ENCODE measurements at places on chromosomes 5 and 9.

GRCh38 chr5:68265347-68265746, 49.8 kb downstream of the PIK3R1 start:
- DNase-seq = no peak

DNA sequence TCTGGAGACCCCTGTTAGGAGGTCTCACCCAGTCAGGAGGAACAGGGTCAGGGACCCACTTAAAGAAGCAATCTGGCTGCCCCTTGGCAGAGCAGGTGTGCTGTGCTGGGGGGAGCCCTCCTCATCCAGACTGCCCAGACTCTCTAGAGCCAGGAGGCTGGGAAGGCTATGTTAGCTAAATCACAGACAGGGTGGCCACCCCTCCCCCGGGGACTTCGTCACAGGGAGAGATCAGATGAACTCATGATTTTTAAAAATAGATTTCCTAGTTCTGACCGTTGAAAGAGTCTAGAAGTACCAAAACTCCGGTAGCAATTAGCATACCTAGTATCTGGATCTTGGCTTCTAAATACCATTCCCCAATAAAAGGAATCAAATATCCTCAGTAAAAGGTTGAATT, 35.0 kb upstream of the FOXB2 start:
- DNase-seq = no peak

- DNase-seq = no peak
These were observed 973 bp downstream of the PLPPR1 start for GRCh38 chr9:101029315-101030085.

GRCh38 chr5:121053055-121053985, 589.2 kb downstream of the PRR16 start:
- DNase-seq = no peak

GRCh38 chr5:123795688-123796087, 283.7 kb downstream of the CSNK1G3 start:
- DNase-seq = no peak

- no peak for DNase-seq
These were observed 40.3 kb upstream of the ZNF622 start for GRCh38 chr5:16505904-16506303.

GRCh38 chr9:111740739-111741138, 54.0 kb downstream of the SHOC1 start:
- DNase-seq = no peak

- DNase-seq = no peak
These were observed 37.7 kb downstream of the IPO11 start for GRCh38 chr5:62450259-62450658.

DNA sequence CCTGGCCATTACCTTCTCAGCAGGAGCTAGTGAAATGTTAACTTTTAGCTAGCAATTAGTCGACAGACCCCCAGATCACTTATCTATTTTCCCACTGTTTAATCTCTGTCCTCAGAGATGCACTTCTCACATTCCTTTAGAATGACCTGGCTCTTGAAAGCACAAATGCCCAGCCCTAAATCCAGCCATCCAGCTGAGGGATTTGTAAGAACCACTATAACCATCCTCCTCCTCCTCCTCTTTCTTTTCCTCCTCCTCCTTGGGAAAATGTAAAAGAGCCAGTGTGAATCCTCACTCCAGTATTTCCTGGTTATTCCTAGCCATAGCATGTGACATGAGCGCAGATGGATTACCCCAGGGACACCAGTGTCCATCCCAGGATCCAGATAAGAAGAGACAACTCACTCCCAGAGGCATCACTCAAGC, 124.3 kb downstream of the ENC1 start:
- DNase-seq = no peak

- no peak for DNase-seq
These were observed 6.6 kb downstream of the FLT4 start for GRCh38 chr5:180642779-180643178.

DNA sequence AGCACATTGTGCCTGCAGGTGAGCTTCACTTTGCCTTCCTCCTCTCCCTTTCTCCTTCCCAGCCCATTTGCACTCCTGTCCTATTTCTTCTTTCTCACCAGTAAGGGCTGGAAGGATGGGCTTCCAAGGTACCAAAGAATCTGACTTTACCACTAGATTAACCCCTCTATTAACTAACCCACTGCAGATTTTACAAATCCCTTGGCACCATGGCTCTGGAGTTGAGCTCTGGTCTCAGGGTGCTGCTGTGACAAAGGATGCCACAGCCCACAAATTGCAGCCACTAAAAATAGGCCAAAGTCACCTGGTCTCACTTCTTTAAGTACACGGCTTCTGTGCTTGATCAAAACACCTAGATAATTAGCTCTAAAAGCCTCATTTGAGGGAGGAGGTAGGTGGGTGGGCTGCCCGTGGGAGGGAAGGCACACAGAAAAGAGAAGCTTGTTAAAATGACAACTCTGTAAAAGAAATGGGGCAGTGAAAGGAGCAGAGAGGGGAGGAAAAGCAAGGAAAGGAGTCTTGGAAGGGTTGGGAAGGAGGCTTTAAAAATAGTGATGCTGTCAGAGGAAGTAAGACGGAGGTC, 327.4 kb downstream of the DRD1 start:
- DNase-seq = no peak

GRCh38 chr5:76083555-76084495, 642 bp downstream of the SV2C start:
- DNase-seq = no peak

GRCh38 chr5:59850766-59851165, 42.8 kb downstream of the PDE4D start:
- DNase-seq = no peak

DNA sequence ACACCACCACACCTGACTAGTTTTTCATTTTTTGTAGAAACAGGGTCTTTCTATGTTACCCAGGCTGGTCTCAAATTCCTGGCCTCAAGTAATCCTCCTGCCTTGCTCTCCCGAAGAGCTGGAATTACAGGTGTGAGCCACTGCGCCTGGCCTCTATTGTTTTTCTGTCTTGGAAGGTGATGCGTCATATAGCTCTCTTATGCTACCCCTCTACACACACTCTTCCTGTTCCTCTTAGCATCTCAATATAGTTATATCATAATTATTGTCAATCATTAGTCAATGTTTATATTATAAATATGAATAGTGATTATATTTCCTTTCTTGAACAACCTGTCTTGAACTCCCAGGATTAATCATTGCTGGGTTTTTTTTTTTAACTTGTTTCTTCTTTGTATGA, 7.3 kb downstream of the PKD2L2 start:
- no peak for DNase-seq

GRCh38 chr5:107213025-107213424, 457.7 kb downstream of the EFNA5 start:
- DNase-seq = no peak

GRCh38 chr5:151155775-151156506, 1.6 kb downstream of the ANXA6 start:
- DNase-seq = no peak

GRCh38 chr5:44862808-44863207, 54.1 kb downstream of the MRPS30 start:
- DNase-seq = no peak

DNA sequence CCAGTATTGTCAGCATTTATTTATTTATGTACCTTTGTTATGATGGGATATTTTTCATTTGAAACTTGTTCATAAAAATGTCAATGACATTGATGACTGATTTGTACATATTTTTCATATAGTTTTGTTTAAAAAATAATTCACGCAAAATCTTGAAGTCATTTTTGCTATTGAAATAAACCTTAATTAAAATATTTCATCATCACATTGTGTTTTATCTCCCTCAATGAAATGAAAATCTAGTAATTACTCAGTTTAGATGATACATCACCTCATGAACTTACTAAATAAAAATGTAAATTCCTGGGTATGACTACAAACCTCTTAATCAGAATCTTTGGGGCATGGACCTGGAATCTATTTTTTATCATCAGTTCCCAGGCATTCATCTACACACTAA, 89.6 kb downstream of the OSMR start:
- DNase-seq = no peak

- DNase-seq = no peak
These were observed 19.1 kb downstream of the CYLC2 start for GRCh38 chr9:103014242-103014641.

GRCh38 chr5:102523541-102524175, 24.9 kb upstream of the SLCO6A1 start:
- no peak for DNase-seq

DNA sequence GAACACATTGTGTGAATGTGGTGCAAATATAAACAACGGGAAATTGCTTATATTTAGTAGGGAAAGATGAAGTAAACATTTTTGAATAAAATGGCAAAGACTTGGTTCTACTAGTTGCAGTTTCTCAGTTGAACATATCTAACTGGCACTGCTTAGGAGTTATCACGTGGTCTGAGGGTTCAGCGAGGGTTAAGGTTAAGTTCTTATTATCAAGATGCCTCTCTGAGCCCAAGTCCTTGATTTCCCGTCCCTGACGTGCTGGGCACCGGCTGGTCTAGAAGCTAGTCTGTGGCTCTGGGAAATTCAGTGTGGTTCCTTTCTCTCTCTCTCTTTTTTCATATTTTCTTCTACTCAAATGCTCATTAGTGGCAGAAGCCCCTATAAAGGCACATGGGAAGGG, 81.6 kb upstream of the PITX1 start:
- no peak for DNase-seq

DNA sequence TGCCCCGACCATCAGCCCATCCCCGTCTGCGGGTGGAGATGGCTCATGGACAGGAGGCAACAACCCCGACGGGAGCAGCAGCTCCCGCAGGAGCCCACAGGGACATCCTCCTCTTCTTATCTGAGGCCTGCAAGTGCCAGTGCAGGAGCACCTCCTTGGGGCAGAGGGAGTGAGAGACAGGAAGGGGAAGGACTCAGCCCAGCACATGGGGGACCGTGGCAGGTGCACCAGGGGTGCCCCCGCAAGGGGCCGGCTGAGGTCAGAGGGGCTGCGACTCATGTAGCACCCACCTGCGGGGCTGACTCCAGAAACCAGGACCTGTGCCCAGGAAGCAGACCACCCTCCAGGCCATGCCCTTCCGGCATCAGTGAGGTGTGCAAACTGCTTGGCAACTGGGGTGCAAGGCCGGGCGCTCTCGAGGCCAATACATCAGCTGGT, 259.8 kb upstream of the ADAMTS16 start:
- no peak for DNase-seq

- no peak for DNase-seq
These were observed 503.2 kb downstream of the GADD45G start for GRCh38 chr9:90107726-90108655.

DNA sequence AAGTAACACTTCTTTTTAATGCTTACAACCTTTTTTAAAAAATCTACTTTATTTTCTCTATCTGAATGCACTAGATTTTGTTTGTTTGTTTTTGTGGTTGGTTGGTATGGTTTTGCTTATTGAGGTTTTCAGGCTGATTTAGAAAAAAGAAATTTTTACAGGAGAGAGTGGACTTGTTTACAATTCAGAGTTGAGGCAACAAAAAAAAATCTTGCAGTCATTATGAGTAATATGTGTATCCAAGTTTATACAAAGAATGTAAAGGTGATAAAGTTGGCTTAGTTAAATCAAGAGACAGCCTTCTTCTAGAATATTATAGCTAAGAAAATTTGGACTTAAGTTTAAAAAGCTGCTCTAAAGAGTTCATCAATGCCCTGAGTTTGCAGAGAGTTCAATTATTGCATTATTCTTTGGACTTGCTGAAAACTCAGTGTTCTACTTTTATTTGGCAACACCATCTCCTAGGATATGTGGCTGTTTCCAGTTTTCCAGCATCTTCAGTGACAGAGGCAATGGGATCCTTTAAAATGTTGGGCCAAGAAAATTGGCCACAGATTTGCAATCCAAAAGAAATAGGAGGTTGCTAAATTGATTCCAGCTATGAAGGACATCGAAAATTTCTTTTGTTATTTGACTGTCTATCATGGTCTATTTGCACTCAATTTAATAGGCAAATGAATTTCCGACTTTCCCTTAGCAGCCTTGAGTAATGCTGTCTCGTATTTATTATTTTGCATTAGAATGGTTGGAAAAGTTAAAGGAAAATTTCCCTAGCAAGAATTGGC, 10.7 kb downstream of the STK32A start:
- no peak for DNase-seq

- no peak for DNase-seq
These were observed 18.2 kb upstream of the ADCY2 start for GRCh38 chr5:7377761-7378160.

DNA sequence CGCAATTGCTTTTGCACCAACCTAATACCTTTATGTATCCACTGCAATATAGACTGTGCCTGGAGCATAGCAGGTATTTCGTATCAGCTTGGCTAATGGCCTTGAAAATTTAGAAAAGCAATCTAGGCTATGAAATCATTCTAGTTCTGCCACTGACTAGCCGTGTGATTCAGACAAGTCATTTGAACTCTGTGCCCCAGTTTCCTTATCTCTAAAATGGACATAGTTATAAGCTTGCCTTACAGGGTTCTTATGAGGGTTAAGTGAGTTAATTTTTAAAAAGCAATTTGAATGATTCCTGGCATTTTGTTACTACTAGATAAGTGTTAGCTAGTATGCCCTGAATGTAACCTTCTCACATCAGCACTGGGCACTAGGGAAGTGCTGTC, 80.5 kb upstream of the PUM3 start:
- no peak for DNase-seq

DNA sequence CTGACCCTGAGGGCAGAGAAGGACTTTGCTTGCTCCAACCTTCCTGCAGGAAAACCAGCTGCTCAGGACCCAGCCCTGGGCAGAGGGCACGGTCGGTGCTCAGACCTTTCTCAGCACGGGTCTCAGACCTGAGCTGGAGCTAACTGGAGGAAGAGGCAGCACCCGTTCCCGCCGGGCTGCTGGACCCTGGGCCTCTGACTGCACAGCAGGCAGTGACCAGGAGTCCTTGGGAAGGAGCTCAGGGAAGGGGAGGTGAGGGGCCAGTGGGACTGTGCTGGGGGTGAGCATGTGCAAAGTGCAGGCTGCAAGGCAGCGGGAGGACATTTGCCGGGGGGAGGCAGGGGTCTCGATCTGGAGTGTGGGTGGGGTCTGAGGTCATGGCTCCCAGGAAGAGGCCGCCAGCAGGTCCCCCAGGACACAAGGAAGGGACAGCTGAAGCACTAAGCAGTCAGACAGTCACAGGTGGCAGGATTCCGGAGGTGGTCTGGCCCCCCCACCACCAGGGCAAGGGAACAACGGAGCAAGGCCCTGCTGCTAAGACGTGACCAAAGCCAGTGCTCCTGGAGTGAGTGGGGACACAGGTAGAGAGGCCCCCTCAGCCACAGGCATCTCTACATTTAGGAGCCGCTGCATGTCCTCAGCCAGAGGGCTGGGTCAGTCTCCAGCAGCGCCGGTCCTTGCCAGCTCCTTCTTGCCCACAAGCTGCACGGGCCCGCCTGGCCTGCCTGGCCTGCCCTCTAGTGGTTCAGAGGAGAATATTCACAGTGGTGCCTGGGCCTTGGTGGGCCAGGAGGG, 4.8 kb upstream of the DPM2 start:
- DNase-seq = no peak

DNA sequence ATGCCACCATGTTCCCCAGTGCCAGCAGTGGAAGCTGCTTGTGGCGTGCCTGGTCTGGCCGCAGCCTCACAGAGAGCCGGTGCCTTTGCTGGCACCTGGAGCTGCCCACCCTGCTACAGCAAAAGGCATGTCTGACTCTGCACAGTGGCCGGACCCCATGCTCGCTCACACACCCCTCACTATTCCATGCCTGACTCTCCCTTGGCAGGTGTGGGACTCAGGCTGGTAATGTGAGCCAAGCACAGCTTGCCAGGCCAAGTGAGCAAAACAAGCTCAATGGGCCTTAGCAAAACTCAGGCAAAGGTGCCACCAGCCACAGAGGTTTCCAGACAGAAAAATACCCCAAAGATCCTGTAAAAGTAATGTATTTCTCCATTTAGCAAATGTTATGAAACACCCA, 15.5 kb downstream of the GNA14 start:
- DNase-seq = no peak

GRCh38 chr5:171606414-171607024, 179.1 kb upstream of the SMIM23 start:
- no peak for DNase-seq
